Calu3 (cell line): ENCODE measurements at places on chromosomes 3 and 15. TPM values are rescaled to one million over a fixed set of nuclear protein-coding genes. Genes with fewer than 3 reads are reported as not detected.

Gene ITIH4
- 1.6 and 3.0 TPM in 2 replicates for total RNA-seq

Gene FBXW12
- total RNA-seq = not detected in 2 replicates

Gene CGNL1
- total RNA-seq = 1.8 and 3.3 TPM in 2 replicates

Gene KNG1
- total RNA-seq = not detected in 2 replicates

Gene CD200R1
- total RNA-seq = not detected in 2 replicates

Gene OIP5
- total RNA-seq = 8.0 and 8.5 TPM in 2 replicates

Gene STARD5
- 1.4 and 1.9 TPM in 2 replicates for total RNA-seq

Gene NUP210
- total RNA-seq = 59.8 and 76.9 TPM in 2 replicates

Gene PDZRN3
- not detected in 2 replicates for total RNA-seq

Gene CTDSPL
- 55.2 and 81.9 TPM in 2 replicates for total RNA-seq

- DNase-seq = no peak
Measured at GRCh38 chr3:16739541-16740105, 134.4 kb upstream of the DAZL start.

DNA sequence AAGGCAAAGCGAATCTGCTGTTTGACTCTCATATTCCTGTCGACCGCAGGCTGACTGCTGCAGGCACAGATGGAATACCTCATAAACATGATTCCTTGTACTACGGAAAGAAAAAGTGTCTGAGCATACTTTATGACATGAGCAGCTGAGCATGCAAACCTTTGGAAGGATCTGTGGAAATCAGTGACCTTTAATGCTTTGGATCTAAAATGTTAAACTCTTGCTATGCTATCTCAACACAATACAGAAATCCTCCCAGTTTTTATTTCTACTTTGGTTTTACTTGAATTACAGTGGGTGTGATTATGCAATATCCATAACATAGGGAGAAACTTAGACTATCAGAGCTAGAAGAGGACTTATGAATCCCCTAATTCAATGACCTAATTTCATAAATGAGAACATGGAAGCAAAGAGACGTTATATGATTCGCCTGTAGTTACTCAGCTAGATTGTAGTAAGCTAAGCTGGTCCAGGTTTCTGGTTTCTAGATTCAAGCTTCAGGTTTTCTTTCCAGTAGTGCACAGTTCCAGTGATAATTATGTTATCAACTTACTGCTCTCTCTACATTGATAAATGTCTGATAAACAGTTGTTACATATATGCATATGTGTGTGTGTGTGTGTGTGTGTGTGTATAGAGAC, 127.6 kb upstream of the GBE1 start:
- no peak for DNase-seq

GRCh38 chr15:66822576-66822975, 120.5 kb downstream of the SMAD6 start:
- no peak for DNase-seq

GRCh38 chr3:152870027-152870426, 35.1 kb downstream of the P2RY1 start:
- no peak for DNase-seq

- DNase-seq = no peak
Measured at GRCh38 chr3:107956991-107957900, 133.6 kb downstream of the CD47 start.

DNA sequence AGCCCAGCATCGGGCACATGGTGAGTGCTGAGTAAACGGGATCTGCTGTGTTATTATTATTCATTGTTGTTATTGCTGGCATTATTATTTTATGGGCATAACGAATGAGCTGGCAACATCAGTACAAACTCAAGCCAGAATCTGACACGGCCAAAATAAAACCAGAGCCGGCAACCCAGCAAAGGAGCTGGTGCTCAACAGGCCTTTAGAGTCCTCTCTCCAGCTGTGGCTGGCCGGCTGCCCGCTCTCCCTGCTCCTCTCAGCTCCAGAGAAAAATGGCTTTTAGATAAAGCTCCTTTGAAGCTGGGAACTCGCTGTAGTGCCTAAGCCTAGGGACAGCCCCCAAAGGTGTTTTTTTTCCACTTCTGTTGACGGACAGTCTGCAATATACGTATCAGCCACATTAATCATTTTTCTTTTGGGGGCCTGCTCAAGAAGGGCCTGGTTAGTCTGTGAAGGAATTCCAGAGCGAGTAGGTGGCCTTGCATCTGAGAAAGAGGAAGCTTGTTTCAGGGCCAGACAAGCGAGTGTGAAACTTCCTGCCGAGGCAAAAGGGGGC, 193.9 kb upstream of the UBE2E1 start:
- no peak for DNase-seq

DNA sequence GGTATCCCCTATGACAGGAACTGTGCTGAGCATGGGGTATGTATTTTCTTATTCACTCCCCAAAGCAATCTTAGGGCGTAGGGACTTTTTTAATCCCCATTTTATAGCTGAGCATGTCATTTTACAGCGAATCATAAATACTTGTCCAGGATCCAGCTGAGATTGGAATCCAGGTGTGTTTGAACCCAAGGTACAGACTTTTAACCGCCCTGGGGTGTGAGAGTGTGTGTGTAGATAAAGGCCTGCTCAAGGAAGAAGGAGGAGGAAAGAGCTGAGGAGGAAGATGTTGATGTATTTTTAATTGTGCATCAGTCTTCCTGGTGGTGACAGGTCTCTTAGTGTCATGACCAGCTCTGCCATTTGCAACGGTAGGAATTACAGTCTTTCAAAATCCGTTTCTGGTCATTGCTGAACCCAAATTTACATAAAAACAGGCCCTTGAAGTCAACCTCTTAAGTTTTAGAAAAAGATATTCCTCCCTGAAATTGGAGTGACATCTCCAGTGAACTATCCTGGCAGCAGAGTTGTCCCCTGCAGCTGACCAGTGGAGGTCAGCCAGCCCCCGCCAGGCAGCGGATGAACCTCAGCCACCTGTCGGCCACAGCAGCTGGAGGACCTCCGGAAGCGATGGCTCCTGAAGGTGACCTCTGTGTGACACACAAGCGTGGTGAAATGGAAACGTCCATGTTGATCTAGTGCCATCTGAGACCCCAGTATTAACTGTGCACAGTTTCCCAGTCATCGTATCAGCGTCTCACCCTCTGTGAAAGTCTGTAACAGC, 92.8 kb upstream of the MITF start:
- DNase-seq = no peak

DNA sequence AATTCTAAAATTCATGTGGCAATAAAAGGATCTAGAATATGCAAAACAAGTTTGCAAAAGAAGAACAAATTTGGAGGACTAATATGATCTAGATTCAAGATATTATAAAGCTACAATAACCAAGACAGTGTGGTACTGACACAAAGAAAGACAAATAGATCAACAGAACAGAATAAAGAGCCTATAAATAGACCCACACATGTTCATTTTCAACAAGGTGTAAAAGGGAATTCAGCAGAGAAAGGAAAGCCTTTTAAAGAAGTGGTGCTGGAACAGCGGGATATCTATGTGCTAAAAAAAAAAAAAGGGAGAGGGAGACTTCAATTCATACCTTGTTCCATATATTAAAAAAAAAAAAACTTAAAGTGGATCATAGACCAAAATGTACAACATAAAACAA, 149.0 kb downstream of the WDR76 start:
- DNase-seq = no peak

DNA sequence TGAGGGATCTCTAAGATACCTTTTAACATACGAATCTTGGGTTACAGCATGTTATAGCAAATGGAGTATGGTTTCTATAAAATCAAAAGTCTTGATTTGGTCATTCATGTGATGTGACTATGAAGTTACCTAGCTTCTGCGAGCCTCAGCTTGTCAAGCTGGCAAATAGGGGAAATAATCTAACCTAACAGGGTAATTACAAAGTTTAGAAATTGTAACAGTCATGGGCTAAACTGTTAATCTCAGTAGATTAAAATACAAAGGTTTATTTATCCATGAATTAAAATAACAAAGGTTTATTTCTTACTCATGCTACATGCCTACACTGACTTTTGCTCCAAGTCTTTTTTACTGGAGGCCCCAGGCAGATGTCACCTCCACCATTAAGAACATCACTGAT, 359.1 kb downstream of the CLSTN2 start:
- no peak for DNase-seq

DNA sequence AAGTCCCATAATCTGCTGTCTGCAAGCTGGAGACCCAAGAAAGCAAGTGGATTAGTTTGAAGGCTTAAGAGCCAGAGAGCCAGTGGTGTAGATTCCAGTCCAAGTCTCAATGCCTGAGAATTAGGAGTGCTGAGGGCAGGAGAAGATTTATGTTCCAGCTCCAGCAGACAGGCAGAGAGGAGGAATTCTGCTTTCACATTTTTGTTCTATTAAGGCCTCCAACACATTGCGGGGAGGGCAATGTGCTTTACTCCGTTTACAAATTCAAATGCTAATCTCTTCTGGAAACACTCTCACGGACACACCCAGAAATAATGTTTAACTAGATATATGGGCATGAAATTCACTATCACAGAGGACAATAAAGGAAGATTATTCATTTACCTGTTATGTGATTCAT, 54.0 kb downstream of the DPH6 start:
- no peak for DNase-seq

GRCh38 chr3:171879472-171879871, 36.3 kb downstream of the TMEM212 start:
- DNase-seq = no peak

DNA sequence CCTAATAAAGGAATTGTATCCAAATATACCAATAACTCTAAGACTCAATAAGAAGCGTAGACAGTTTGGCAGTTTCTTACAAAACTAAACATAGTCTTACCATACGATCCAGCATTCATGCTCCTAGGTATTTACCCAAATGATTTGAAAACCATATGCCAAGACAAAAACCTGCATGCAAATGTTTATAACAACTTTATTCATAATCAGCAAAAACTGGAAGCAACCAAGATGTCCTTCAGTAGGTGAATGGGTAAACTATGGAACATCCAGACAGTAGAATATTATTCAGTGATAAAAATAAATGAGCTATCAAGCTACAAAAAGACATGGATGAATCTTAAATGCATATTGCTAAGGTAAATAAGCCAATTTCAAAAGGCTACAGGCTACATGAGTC, 58.4 kb downstream of the SYN2 start:
- DNase-seq = no peak

- no peak for DNase-seq
Measured at GRCh38 chr3:134325706-134326105, 48.5 kb downstream of the AMOTL2 start.

- no peak for DNase-seq
Measured at GRCh38 chr15:101296418-101297405, 1.7 kb upstream of the SNRPA1 start.

GRCh38 chr3:8724108-8724752, 9.4 kb upstream of the CAV3 start:
- no peak for DNase-seq

DNA sequence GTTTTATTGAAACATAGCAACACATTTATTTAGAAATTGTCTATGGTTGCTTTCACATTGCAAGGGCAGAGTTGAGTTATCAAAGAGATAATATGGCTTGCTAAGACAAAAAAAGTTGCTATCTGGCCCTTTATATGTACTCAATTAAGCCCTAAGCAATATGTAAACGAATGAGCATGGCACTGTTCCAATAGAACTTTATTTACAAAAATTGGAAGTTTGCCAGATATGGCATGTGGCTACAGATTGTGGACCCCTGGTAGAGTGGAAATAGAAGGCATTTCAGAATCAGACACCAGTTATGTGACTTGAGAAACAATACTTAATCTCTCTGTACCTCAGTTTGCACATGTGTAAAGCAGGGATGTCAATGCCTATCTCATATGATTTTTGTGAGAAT, 515.6 kb upstream of the SGO1 start:
- no peak for DNase-seq

DNA sequence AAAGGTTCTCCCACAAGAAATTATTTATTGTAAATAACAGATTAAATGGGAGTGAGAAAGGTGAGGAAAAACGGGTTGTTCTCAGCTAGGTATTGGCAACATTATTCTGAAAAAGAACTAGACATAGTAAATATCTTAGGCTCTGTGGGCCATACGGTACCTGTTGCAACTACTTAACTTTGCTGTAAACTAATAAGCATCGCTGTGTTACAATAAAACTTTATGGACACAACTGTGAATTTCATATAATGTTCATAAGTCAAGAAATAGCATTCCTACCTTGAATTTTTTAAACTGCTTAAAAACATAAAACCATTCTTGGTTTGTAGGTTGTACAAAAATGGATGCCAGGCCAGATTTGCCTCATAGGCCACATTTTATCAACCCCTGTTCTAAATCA, 183.9 kb downstream of the TBC1D5 start:
- no peak for DNase-seq

- DNase-seq = no peak
Measured at GRCh38 chr15:88603885-88604284, 17.3 kb upstream of the AEN start.

- no peak for DNase-seq
Measured at GRCh38 chr3:160587105-160587504, 21.7 kb upstream of the KPNA4 start.

GRCh38 chr3:38453075-38453912, at the start of gene ACVR2B:
ACVR2B (plus strand) TSS chr3:38453890; CDS start chr3:38454323, 433 bp downstream.
- peak; percentile 82 for DNase-seq

GRCh38 chr3:66153481-66154443, 67.0 kb upstream of the SLC25A26 start:
- DNase-seq = no peak

DNA sequence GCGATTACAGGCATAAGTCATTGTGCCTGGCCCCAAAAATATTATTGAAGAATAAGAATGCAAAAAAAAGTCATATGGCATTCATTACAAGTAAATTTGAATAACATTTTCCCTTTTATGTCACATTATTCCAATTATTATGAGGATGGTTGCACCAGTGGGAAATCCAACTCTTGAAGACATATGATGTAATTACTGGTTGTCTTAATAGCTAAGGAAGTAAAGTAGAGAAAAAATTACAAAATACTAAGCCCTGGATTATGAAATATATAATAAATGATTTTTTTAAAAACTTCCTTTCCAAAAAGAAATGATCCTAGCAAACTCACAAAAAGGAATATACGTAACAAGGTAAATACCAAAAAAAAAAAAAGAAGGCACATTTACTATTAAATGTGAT, 98.9 kb downstream of the FMN1 start:
- DNase-seq = no peak

- no peak for DNase-seq
Measured at GRCh38 chr3:23114432-23114831, 88.7 kb upstream of the UBE2E2 start.

DNA sequence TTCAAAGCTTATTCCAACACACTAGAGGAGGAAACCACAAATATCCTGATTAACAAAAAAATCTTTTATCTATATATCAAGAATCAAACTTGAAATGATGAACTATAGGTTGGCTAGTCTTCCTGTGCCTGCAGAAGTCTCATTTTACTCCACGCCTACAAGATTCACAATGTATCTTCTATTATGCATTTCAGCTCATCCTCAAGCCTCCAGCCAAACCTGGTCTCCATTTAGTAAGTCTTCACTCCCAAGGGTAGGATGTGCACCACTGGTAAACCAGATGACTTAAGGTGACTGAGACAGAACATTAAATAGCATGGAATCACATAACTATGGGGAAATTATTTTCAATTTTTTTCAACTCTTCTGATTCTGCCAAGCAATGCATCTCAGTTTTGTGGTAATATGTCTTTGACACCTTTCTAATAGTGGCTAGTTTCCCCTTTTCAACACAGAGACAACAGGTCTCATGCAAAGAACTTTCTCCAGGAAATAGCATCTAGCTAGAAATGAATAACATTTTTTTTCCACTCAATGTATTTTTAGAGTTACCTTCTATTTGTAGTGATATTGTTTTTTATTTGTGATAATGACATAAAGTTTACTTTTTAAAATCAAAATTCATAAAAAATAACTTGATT, 166.9 kb downstream of the TNIK start:
- no peak for DNase-seq
